Activated CD4-positive, CD25-positive, alpha-beta regulatory T cell (primary cell): ENCODE measurements at places on chromosomes 7 and 10.

DNA sequence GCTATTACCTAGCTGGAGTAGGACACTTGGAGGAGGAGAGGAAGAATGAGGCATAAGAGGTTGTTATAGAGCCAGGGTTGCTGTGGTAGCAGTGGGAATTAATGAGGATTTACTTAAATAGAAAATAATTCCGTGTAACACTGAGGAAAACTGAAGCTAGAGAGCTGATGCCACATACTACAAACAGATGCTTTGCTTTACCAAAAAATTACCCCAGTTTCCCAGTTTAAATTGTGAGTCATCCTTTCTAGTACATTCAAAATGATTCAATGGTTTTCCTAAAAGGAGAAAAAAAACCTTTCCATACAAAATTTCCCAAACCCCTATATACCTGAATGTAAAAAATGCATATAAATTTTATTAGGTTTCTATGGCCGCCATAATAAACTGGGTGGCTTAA lies 58.3 kb downstream of the ZNF518A start:
- no peak for DNase-seq

GRCh38 chr7:104207348-104207730 lies 474 bp downstream of the ORC5 start:
- no peak for DNase-seq

DNA sequence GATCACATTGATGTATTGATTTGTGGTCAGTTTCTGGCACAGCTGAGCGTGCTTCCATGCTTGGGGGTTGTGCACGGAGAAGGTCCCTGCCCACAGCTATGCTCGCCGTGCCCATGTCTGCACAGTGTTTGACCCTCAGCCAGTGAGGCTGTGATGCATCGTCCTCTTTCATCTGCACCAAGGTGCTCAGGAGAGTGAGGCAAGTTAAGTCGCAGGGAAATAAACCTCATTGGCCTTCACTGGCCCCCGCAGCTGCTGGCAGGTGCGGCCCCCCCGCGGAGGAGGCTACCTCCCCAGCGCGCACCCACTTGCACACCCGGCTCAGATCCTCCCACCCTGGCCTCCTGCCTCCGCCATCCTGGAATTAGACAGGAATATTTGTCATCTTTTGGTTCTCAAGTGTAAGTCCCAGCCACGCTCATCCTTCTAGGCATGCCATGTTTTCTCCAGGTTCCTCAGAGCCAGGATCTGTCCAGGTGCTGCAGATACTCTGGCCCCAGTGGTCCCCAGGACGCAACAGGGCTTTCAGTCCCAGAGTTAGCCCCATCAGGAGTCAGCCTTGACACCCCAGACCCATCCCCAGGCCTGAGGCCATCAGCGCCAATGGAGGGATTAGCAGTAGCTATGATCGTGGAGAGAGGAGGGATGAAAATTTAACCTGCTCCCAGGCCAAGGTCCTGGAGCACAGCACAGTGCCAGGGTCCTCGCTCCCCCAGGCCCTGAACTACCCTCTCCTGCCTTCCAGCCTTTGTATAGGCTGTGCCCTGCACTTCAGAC lies 93.7 kb downstream of the OAT start:
- no peak for DNase-seq

DNA sequence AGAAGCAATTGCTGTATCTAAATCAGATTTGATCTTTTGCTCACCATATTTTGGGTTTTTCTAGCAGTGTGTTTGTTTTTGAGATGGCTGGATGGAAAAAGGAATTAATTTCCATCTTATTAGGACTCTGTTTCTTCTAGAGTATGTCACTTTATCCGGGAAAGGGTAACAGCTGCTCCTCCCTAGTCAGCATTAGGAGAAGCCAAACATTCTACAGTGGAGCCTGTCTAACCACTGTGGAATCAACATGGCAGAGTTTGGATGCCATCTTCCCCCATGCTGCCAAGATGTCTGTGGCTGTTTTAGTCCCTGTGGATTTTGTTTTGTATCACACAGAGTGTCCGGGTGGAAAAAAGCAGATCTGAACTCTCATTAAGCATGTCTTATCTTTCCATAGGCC lies 16.0 kb upstream of the LMOD2 start:
- no peak for DNase-seq

DNA sequence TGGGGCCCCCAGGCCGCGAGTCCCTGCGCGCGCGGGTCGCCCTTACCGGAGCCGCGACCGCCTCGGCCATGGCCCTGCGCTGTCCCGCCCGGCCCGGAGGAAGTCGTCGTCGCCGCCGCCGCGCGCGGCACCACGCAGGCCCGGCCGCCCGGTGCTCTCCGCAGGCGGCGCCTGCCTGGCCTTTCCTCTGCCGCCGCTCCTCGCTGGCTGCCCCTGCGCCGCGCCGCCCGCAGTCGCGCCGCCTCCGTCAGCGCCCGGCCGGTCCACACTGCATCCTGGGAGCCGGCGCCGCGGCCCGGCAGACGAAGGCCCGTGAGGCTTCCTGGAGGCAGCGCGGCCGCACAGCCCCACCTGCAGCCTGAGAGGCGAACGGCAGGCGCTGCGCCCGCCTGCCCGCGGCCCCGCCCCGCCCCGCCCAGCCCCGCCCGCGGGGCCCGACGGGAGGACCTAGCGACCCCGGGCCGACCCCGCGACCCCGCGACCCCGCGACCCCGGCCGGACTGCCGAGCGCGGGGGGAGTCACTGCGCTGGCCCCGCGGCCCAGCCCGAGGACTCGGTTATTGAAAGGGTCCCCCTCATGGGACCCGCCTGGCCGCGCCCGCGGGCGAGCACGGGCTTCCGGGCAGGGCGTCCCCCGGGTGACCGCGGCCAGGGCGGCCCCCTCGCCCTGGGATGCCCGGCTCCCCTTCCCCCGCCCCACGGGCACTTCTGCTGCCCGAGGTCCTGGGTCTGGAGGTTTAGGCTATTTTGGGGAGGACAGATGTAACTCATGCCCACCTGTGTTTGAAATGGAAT lies at the start of gene ZNF746:
Gene ZNF746, minus strand, starts transcription at position 343 of the 795 bp plus-strand sequence. Its CDS starts 273 bp downstream, at position 70.
- peak; percentile 75 for DNase-seq
